ENCODE measurements at places on chromosomes 11 and 22. TPM values are rescaled to one million over a fixed set of nuclear protein-coding genes. Genes with fewer than 3 reads are reported as not detected.

DNA sequence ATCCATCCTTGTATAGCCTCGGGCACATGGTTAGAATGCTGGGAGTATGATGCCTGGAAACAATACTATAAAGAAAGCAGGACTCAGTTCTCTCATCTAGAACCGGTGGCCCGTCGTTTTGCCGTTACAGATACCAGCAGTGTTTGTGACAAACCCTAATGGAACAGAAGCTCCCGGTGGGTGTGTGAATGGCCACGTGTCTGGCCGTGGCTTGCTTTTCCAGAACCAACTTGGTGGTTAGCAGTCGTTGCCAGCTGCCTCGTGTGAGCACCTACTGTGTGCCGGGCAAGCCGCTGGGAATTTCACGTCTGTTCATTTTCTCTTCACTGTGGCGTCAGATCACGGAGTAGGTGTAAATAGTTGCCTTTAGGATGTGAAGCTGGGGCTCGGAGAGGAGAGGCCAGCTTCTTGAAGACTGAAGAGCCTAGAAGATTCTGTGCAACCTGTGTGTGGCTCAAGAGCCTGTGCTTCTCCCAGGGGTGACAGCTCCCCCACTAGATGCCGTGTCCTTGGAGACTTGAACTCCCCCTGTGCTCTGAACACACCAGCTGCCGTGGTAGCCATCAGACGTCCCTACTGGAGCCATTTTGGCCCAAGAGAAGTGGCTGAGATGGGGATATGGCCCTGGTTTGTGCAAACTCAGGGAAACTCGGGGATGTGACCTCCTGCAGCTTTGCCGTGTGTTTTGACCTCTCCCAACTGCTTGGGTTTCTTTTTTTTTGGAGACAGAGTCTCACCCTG lies 57.5 kb upstream of the PPARA start:
- DNase-seq, result no peak

GRCh38 chr11:362642-363442 lies 6.5 kb upstream of the B4GALNT4 start:
- DNase-seq, result no peak

- no peak for DNase-seq
Measured at GRCh38 chr11:30174265-30175020, 56.4 kb upstream of the FSHB start.

The TREH gene
- total RNA-seq, result 0.09 TPM

Measured in HFFc6 (cell line).